Activated CD8-positive, alpha-beta memory T cell treated with anti-CD3 and anti-CD28 coated beads, Interleukin-2, amount 50 U/mL, for 4 hours (primary cell): ENCODE measurements at places on chromosomes 3 and 15.

GRCh38 chr3:182385356-182385755, 407.9 kb upstream of the ATP11B start:
- no peak for DNase-seq

DNA sequence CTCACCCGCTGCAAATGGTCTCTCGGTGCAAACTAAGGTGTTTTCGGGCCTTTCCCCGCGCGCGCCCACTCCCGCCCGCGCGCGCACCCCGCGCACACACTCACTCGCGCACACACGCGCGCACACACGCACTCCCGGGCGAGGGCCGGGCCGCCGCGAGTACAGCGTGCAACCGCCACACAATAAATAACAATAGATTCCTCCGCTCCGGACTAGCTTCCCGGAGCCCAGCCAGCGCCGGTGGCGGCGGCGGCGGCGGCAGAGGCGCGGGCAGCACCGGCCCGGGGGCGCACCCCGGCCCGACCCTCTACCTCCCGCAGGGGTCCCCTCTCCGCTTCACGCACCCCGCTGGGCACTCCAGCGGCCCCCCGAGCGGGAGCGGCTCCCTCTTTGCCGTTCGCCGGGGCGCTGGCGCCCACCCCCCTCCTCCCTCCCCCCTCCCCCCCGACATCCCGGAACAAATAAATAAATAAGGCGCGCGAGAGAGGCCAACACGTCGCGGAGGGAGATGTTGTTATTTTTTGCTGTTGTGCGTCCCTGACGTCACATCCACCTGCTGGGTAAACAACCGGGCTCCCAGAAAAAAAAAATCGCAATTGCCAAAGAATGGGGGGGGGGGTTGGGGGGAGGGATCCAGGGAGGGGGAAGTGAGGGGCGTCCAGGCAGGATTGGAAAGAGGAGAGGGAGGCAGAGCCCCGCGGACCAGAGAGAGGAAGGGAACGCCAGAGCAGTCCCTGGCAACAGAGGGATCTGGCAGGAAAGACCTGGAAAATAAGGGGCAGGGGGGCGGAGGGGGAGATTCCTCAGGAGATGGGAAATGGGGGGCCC, at the start of gene FOXP1:
TSS of gene FOXP1 (minus strand) at position 163 of the 828 bp plus-strand sequence. CDS start 385,347 bp downstream, outside the sequence.
- DNase-seq, result peak; percentile 70

DNA sequence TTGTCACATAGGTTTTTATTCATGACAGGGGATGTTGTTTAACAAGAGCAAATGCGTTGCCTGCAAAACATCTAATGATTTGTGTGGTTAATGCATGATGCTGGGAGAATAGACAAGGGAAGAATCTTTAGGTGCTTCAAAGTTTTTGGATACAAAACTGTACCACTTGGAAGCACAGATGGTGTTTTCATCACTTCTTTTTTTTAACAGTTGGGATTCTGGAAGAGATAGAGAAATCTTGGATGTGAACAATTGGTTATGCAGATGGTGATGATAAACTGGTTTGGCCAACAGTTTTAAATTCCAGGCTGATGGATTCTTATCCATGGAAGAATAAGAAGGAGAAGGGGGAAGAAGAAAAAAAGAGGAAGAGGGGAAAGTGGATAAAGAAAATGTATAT, 379.4 kb downstream of the KCNH8 start:
- no peak for DNase-seq

DNA sequence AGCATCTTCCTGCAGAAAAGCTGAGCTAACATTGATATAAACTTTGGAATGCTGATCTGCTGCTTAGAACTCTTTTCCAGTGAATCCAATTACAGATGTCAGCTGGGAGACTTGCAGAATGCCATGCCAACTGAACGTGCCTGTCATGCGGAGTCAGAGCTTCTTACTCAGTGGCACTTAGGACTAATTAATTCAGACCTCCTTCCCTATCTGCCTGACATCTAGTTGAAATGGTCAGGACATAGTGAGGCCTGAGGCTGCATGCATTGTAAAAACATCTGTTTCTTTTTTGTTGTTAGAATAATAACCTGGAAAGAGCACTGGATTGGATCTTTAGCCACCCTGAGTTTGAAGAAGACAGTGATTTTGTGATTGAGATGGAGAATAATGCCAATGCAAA, 112.6 kb downstream of the USP13 start:
- DNase-seq, result no peak

DNA sequence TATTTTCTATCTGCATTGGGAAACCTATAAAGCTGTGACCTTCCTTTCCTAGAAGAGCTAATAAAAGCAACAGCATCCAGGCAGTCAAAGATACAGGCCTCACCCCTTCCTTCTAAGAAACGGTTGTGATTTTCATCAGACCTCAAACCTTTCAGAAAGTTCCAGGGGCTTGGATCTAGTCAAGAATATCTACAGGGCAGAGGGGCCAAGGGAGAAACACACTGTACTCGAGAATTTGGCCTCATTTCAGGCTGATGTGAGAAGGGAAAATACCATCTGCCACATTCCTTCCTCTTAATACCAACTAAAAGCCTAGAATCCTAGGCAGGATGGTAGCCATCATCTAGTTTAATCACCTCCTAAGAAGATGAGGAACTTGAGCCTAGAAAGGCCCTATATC, 24.5 kb upstream of the BCL6 start:
- no peak for DNase-seq

GRCh38 chr3:43071313-43071893, 34.5 kb downstream of the POMGNT2 start:
- no peak for DNase-seq

DNA sequence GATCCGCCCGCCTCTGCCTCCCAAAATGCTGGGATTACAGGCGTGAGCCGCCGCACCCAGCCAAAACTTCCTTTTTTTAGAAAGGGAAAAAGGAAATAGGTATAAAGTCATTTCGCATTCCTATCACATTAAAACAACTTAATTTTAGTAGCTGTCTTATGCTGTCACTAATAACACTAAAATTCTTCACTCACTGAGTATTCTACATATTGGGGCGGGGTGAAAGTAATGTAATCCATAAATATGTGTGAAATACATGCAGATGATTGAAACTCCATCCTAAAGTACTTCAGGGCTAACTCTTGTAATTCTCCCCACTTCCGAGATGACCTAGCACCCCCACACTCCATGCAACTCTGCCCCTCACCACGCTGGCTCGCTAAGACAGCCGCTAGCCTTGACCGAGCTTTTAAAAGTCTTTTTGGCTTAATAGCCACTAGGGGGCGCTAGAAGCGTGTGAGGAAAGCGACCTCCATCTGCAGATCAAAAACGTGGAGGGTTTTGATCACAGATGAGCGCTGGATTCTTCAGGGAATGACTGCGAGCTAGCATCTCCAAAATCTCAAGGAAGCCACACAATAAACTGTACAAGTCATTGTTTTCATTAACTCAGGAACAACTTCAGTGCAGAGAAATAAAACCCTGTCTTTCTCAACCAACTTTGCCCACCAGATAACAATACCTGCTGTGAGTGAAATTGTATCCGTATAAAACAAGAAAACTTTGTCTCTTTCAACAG, 129.3 kb upstream of the IGF1R start:
- DNase-seq, result peak; percentile 38

GRCh38 chr3:124032311-124032880, 40.5 kb upstream of the ROPN1 start:
- DNase-seq, result no peak

DNA sequence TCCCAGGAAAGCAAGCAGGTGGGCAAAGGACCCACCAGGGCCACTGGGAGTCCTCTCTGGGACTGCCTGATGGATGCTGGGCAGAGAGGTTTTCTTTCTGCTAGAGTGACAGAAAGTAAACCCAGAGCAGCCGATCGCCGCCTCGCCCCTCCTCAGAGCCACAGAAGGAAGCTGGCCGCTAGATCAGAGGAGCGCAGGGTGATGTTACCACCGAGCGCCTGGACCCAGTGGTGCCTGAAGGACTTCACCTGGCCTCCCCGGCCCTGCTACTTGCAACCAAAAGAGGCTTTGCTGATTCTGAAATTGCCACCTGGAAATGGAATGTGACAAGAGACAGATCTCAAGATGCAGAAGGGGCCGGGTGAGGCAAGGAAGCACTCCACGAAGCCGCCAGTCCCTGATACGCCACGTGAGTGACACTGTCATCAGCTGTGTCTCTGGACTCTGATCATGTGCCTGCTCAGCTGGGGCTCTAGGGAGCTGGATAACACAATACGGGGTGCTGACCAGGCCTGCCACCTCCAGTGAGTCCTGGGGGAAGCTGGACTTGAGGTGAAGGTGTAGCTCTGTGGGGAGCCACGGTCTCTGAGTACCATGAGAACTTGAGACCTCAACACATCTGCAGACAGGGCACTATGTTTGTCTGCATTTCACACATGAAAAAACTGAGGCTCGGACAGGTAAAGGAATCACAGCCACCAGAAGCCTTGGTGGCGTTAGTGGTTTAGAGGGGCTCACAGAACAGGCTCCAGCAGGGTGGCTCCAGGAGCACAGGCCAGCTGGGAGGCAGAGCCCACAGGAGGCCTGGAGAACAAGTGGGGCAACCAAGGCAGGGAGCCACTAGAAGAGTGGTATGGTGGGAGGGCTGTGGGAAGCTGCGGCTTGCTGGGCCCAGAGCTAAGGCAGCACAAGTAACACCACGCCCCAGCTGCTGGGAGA, 137.9 kb upstream of the PRR20G start:
- DNase-seq, result no peak

- DNase-seq, result no peak
Observed at GRCh38 chr3:15342945-15343344, 10.6 kb upstream of the SH3BP5 start.

DNA sequence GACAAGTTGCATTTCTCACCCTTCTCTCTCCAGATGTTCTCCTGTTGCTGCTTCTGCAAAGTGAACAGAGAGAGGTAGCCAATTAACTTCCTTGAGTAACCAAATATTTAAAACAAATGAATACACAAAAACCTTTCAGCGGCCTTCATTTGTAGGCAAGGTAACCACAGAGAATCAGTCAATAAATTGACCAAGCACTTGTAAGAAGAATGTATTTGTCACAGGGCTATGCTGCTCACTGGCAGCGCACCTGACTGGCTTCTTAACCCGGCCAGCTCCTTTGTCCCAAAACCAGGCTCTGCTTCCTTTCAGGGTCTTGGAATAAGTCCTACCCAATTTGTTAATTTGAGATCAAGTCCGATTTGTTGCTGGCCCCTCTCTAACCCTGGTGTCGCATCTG, 43.5 kb upstream of the STXBP5L start:
- no peak for DNase-seq

DNA sequence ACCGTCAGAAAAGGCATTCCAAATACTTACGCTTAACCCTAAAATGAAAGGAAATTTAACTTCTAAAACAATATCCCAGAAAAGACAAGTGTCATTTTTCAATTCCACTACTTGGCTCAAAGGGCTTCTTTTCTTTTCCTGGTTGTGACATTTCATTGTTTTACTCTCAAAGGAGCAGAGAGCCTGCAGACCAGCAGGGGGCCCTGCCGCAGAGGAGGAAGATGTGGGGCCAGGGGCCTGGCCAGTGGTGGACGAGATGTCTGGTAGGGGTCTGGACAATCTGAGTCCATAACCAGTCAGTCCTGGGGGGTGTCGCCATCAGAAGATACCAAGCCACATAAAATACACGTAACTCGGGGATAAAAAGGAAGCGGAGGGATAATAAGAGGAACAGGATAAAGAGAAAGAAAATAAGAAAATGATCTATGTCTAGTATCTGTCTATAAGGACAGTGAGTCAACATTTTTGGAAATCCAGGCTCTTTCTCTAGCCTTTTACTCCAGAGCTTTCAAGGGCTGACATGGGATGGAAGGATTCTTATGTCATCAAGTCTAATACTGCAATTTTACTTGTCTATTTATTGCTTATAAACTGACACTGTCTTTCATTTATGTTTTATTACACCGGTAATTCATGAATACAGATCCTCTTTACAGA, 54.2 kb upstream of the ARHGEF3 start:
- peak; percentile 28 for DNase-seq

DNA sequence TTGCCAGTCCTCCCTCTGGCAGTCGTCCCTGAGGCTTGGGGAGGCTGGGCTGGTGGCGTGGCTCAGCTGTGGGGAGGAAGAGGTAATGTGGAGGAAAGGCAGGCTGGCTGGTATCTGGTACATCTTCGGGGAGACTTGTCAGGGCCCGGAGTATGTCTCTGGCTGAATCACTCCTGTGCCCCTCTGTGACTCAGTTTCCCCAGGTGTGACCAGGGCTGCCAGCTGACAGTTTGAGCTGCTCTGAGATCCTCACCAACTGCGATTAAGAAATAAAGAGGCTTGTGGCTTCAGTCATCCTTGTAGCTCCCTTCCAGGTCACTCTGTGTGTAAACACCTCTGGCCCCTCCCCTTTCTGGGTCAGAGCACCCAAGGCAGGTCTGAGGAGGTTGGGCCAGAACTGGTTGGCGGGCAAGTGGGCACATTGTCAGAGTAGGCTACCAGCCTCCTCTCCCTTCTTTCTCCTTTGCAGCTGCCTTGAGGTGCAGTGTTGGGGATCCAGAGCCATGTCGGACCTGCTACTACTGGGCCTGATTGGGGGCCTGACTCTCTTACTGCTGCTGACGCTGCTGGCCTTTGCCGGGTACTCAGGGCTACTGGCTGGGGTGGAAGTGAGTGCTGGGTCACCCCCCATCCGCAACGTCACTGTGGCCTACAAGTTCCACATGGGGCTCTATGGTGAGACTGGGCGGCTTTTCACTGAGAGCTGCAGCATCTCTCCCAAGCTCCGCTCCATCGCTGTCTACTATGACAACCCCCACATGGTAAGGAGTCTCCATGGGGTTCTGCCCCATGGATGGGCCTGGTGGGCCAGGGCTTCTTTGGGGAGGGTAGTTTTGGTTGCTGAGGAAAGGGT, 3.0 kb downstream of the TEX264 start:
- DNase-seq, result no peak

GRCh38 chr3:40924559-40925141, 274.7 kb upstream of the CTNNB1 start:
- DNase-seq, result no peak

DNA sequence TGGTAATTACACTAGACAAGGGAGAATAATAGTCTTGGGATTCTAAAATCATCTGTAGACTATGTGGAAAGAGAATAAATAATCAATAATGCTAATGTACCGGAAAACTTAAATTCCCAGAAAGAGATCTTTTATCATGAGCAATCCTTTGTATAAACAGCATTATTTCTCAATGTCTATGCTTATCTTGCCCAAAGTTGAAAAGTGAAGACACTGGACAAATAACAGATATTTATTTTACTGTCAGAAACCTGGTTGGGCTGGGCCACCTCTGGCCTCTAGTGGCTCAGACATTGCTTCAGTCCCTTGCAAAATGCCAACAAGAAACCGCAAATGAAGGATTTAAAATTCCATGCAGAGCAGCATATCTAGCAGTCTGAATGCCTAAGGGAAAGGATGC, 409.9 kb downstream of the FHIT start:
- no peak for DNase-seq

- DNase-seq, result no peak
Observed at GRCh38 chr15:74011610-74012009, 17.1 kb downstream of the PML start.

GRCh38 chr15:90929246-90930019, 2.9 kb downstream of the HDDC3 start:
- DNase-seq, result no peak

- no peak for DNase-seq
Observed at GRCh38 chr15:93331545-93332167, 242.6 kb upstream of the RGMA start.

- no peak for DNase-seq
Observed at GRCh38 chr15:76986743-76987142, 8.2 kb upstream of the PSTPIP1 start.
